ENCODE measurements at places on chromosomes 5 and 9. TPM values are rescaled to one million over a fixed set of nuclear protein-coding genes. Genes with fewer than 3 reads are reported as not detected.

- peak overlapping the region; percentile 99 for H3K4me3 ChIP-seq
- H3K36me3 ChIP-seq = peaks cover 10% of the 10 kb centered on the region
- no peaks in the 10 kb centered on the region for H3K27me3 ChIP-seq
- peak overlapping the region; percentile 99 for H3K27ac ChIP-seq
- H3K4me1 ChIP-seq = peaks cover 38% of the 10 kb centered on the region
Measured at GRCh38 chr5:87268970-87269377, 1.3 kb downstream of the RASA1 start.

GRCh38 chr9:38289236-38289865, 103.2 kb upstream of the ALDH1B1 start:
- DNase-seq = no peak
- no peak overlapping the region for H3K4me3 ChIP-seq
- H3K27me3 ChIP-seq = no peaks in the 10 kb centered on the region
- H3K4me1 ChIP-seq = no peaks in the 10 kb centered on the region
- no peaks in the 10 kb centered on the region for H3K36me3 ChIP-seq

DNA sequence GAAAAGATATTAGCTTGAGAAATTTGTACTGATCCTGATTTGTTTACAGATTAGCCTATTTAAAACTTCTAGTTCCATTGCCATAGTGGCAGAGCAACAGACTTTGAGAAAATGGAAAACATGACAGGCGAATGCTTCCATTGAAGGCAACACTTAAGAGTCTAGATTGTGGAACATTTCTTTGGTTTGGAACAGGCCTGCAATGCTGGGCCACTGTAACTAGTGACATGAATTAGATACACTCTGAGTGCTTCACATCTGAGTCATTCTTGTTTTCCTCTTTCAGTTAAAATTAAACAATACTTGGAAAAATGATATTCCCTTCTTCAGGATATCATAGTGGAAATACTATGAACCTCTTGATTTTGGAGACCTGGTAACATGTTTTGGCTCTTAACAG, 453.6 kb upstream of the TUSC1 start:
- no peak overlapping the region for H3K4me3 ChIP-seq
- no peaks in the 10 kb centered on the region for H3K4me1 ChIP-seq
- no peak for DNase-seq
- no peaks in the 10 kb centered on the region for H3K27me3 ChIP-seq

Gene BARHL1
- total RNA-seq = not detected

DNA sequence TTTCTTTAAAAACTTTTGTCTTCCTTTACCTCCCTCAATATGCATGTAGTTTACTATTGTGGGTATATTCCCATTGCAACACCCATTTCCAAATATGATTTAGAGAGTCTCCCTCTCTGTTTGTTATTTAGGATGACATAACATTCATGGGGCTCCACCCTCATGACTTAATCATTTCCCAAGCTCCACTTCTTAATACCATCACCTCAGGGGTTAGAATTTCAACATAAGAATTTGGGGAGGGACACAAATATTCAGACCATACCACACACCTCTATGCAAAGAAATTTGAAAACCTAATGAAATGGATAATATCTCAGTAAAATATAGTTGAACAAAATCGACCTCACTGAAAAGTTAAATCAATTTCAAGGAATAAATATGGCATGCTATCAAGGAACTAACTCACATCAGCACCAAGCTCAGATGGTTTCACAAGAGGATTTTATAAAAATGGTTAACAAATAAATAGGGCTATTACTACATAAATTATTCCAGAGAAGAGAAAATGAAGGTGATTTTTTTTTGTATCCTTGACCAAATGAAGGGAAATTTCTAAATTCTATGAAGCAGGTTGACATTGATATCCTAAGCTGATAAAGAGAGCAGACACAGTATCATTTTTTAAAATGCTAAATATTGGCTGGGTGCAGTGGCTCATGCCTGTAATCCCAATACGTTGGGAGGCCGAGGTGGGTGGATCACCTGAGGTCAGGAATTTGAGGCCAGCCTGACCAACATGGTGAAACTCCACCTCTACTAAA, 20.2 kb upstream of the UBTD2 start:
- H3K27me3 ChIP-seq = peaks cover 6% of the 10 kb centered on the region
- H3K36me3 ChIP-seq = no peaks in the 10 kb centered on the region
- H3K4me3 ChIP-seq = no peak overlapping the region
- DNase-seq = no peak
- no peak overlapping the region for H3K27ac ChIP-seq
- H3K4me1 ChIP-seq = no peaks in the 10 kb centered on the region

Gene SLC1A1
- not detected for total RNA-seq

DNA sequence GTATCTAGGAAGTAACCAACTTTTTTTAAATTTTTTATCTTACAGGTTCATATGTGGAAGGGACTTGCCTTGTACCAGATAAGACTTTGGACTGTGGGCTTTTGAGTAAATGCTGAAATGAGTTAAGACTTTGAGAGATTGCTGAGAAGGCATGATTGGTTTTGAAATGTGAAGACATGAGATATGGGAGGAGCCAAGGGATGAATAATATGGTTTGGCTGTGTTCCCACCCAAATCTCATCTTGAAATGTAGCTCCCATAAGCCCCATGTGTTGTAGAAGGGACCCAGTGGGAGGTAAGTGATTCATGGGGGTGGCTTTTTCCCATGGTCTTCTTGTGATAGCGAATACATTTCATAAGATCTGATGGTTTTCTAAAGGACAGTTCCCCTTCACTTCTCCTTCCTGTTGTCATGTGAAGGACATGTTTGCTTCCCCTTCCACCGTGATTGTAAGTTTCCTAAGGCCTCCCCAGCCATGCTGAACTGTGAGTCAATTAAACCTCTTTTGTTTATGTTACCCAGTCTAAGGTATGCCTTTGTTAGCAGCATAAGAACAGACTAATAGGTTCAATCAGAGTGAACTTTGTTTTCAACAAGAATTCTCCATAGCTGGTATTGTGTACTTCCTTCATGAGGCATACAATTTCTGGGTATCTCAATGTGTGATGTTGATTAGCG, 535.6 kb upstream of the MEF2C start:
- H3K27me3 ChIP-seq = no peaks in the 10 kb centered on the region
- H3K36me3 ChIP-seq = no peaks in the 10 kb centered on the region
- H3K4me3 ChIP-seq = no peak overlapping the region
- H3K4me1 ChIP-seq = no peaks in the 10 kb centered on the region

Gene GNE
- 20.5 TPM for total RNA-seq

DNA sequence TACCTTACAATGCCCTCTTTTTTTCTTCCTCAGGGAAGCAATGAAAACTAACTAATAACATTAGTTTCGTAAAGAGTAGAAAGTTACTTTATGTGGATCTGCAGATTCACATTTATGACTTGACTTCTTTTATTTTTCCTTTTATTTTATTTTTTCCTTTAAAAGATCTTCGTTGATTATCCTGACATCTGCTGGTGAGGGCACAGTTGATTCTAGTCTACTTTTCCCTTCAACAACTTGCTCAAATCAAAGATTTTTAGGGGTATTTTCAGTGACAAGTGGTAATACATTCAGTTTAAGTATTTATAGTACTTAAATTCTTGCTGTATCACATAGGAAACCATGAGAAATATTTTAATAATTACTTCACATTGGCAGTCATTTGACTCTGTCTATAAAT, 4.9 kb downstream of the EDIL3 start:
- DNase-seq = no peak
- peaks cover 18% of the 10 kb centered on the region for H3K27me3 ChIP-seq
- H3K36me3 ChIP-seq = no peaks in the 10 kb centered on the region
- no peak overlapping the region for H3K27ac ChIP-seq
